ENCODE measurements at places on chromosomes 2 and 18.

GRCh38 chr2:201432621-201433393 lies 18.5 kb downstream of the TRAK2 start:
- no peak for DNase-seq

GRCh38 chr2:71756280-71756906 lies 303.0 kb downstream of the DYSF start:
- DNase-seq = no peak

GRCh38 chr2:173187941-173188788 lies 112.5 kb downstream of the MAP3K20 start:
- peak; percentile 26 for DNase-seq

DNA sequence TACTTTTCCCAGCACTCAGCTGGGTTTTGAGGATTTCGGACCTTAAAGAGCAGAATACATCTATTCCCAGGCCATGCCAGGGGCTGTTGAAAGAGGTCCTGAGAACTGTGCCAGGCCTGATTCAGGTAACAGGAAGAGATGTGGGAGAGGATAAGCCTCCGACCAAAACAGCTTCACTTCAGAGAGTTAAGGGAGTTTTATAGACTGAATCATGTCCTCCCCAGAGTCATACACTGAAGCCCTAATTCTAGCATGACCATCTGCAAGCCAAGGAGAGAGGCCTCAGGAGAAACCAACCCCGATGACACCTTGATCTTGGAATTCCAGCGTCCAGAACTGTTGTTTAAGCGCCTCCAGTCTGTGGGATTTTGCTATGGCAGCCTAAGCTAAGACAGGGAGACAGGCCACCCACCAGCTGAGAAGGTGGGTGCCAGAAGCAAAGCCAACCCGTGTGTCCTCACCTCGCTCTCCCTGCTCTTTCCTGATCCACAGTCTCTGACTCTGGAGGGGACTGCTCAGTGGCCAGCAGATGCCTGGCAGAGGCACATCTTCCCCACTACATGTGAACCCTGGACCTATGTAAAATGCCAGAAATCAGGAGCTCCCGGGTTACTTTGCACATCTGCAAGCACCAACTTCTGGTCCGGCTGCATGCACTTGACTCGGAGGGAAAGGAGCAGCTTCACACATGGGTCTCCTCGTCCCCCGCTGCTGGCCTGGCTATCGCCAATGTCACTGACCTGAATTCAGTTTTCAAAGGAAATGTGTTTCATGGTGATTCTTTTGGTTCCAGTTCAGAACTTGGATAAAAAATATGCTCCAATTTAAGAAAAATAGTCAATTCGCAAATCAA lies 116.8 kb upstream of the EPC2 start:
- DNase-seq = no peak

DNA sequence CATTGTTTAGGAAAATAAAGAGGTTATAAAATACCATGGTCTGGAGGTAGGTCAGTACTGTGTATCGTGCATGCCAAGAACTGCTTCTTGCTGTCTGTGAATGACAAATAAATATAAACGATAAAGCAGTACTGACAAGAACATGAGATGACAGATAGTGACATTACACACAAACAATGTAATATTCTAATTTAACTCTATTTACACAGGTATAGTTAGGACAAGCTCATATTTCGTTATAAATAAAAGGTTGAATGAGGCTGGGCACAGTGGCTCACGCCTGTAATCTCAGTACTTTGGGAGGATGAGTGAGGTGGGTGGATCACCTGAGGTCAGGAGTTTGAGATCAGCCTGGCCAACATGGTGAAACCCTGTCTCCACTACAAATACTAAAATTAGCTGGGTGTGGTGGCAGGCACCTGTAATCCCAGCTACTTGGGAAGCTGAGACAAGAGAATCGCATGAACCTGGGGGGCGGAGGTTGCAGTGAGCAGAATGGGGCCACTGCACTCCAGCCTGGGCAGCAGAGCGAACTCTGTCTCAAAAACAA lies 14.7 kb upstream of the GPR75 start:
- DNase-seq = no peak

DNA sequence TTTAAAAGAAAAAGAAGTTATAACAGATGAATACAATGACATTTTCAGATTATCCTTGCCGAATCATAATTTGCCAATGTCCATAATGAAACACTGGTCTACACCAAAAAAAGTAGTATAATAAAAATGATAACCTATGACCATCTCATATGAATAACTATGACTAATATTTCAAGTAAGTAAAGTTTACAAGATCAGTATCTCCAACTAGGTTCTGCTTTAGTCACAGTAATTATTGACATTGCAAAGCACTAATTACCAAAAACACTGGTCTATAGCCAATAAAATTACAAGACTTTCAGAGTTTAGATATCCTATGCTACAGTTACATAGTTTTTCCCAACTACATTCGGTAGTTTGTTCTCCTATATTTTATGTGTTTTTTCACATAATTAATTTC lies 136.7 kb downstream of the MEMO1 start:
- no peak for DNase-seq

GRCh38 chr18:59515147-59515546 lies 156.1 kb upstream of the LMAN1 start:
- DNase-seq = no peak

DNA sequence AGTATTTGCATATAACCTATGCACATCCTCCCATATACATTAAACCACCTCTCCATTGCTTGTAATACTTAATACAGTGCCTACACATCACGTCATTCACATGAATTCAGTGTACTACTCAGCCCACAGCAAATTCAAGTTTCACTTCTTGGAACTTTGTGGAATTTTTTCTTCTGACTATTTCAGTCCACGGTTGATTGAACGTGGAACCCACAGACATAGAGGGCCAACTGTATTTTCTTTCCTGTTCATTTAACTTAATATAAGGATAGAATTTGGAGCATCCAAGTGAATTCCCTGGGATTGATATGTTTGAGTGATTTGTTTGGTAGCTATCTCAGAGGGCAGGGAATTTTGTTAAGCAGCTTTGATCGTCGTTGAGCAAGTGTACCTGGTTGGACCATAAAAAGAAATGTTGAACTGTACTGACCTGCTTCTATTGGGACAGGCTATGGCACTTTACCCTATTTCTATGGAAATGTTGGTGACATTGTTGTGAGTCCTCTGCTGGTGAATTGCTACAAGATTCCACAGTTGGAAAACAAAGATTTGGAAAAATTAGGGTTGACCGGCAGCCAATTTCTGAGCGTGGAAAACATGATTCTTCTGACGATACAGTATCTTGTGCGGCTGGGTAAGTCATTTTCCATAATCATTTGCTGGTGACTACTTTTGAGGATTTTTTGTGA lies 156.6 kb downstream of the ESCO1 start:
- DNase-seq = no peak

DNA sequence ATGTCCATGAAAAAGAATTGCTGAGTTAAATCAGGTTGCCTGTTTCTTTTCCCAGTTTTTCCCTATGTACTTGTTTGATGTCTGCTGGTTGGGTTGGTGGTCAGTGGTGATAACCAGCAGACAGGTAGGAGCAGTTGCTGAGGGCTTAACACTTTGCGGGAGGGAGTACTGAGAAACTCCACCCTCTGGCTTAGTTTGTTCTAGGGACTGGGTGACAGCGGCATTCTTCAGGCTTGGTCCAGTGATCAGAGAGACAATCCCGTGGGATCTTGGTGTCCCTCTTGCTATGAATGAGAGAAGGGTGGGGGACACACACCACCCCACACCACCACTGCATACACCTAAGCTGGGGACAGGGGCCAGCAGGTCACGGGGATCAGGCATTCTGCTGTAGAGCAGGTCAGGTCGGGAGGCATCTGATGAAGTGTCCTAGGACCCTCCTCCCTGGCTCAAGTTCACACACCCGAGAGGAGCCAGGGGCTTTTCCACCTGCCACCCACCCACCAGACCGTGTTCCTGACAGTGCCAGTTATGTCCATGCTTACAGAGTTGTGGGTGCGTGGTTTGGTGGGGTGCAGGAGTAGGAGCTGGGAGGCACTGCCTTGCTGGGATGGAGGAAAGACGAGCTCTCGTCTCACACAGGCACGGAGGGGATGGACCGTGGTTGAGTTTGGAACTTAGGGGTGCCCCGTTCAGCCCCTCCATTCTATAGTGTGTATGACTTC lies 21.3 kb upstream of the ALLC start:
- DNase-seq = no peak

DNA sequence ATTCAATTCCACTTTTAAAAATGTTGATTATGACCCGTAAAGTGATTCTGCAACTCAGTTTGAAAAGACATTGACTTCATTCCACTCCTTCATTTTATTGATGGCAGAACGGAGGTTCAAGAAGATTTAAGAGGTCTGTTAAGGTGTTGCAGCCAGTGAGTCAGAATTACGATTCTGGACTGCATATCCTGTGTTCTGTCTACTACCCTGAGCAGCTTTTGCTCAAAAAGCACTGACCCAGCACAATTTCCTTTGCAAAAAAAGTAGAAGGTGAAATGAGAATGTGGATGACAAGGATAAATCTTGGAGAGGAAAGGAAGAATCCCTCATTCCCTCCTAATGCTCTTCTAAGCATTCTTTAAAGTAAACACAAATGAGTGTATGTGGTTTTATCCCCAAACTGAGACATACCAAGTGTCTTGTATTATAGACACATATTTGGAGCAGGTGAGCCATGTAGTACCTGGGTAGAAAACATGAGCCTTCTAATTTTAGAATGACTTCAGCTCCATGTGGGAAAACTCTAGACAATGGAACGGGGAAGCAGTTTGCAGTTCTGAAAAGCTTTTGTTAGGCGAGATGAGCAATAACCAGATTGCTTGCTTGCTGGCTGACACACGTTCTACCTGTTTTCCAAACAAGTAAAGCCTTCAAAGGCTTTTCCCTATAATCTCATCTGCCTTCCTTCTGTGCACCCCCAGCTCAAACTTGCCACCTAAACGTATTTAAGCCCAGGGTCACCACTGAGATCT lies 44.7 kb downstream of the TGFA start:
- DNase-seq = peak; percentile 8

- DNase-seq = no peak
Measured at GRCh38 chr2:65339648-65340047, 92.8 kb downstream of the SPRED2 start.

DNA sequence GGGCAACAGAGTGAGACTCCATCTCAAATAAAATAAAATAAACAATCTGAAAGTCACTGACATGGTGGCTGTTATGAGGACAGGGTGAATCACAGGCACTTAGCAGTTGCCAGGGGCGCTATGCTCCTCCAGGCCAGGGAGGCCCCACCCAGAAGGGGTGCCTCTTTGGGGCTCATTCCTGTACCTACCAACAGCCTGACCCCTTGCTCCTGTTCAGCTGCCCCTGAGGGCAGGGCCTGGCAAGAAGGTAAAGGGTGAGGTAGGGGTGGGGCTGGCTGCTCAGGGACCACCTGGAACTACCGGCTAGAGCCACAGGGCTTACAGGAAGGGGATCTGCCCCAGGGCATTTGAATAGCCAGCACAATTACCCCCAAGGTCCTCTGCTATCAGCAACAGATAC lies 60.3 kb downstream of the INPP5D start:
- DNase-seq = no peak

- no peak for DNase-seq
Measured at GRCh38 chr2:64021578-64021977, 2.4 kb upstream of the VPS54 start.

DNA sequence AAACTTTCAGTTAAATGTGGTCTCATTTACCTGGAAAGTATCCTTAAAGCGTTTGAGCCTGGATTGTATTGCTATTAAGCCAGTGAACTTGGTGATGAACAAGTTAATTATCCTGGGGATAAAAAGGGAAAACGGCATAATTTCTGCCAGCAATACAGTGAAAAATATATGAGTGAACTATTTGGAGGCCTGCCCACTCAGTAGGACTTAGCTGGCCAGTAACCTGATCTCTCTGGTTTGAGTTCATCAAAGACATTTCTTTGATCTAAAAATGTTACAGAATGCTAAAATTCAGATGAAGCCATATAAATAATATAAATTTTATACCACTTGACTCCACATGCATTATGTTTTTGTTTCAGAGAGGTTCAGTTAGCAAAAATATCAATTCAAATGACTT lies 241.1 kb upstream of the VWC2L start:
- DNase-seq = no peak

GRCh38 chr2:65390134-65390533 lies 42.3 kb downstream of the SPRED2 start:
- no peak for DNase-seq

- no peak for DNase-seq
Measured at GRCh38 chr18:49277395-49278036, 182.9 kb downstream of the DYM start.

- DNase-seq = no peak
Measured at GRCh38 chr2:156891609-156892008, 365.9 kb upstream of the GALNT5 start.

DNA sequence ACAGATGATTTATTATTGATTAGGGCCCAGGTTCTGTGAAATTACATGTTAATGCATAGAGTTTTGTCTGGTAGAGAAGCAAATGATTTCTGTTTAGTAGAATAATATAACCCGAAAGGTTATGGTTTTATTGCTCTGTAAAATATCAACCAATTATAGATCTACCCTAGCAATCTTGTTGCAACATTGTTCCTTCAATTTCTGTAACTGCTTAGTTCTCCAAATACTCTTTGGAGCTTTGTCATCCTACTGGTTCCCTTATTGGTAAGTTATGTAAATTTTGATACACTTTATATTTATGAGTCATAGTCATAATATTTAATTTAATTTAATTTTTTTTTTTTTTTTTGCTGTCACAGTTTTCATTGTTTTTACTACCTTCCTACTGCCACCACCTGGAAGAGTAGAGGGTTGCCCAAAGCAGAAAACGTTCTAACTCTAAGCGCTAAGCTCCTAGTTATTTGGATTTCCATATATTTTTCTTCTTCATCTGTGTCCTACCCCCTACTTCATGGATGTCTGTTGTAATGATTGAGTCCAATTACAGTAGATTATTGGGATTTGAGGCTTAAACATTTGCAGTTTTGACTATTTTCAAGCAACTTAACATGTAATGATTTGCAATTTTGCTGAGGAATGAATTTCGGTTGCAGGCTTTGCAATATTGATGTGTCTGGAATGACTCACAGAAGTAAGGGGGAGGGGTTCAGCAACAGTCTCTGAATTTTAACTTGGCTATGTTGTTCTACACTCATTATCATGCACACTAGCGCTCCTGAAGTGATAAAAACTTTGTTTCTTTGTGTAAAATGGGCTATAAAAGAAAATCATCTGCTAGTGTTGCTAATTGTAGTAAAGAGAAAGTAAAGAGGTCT lies 51.1 kb downstream of the NABP1 start:
- DNase-seq = no peak

All from NCI-H345 (cell line).